ENCODE measurements at places on chromosomes 4 and X. TPM values are rescaled to one million over a fixed set of nuclear protein-coding genes. Genes with fewer than 3 reads are reported as not detected.

Gene GABRA4
- total RNA-seq, result 0.54 TPM

Gene SH3D19
- total RNA-seq, result 159 TPM

Gene WDFY3
- 52.9 TPM for total RNA-seq

Gene SPANXD
- not detected for total RNA-seq

Gene POF1B
- 134 TPM for total RNA-seq

Gene SLIT2
- 4.3 TPM for total RNA-seq

- no peak for DNase-seq
- H3K27ac ChIP-seq, result no peak overlapping the region
- H3K4me3 ChIP-seq, result no peak overlapping the region
- no peaks in the 10 kb centered on the region for H3K4me1 ChIP-seq
- no peaks in the 10 kb centered on the region for H3K27me3 ChIP-seq
These were observed 104.6 kb downstream of the NPFFR2 start for GRCh38 chr4:72136429-72136828.

DNA sequence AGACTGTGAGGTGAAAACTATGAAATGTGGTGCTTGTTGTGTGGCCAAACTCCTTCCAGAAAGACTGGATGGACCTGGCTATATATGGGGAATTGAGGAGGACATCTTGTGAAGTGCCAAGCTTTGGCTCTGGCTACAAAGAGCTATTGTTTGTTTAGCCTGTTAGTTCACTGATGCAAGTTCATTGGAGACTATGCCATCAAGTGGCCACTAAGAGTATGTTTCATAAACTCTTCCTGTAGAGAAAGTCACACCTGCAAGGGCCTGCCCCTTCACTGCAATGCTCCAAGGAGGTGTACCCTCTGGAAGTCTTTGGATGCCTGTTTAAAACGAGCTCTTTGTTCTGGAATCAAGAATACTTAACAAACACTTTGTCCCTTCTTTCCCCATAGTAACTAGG lies 382.0 kb downstream of the GABRG1 start:
- no peak for DNase-seq
- no peak overlapping the region for H3K4me3 ChIP-seq
- H3K4me1 ChIP-seq, result no peaks in the 10 kb centered on the region
- no peaks in the 10 kb centered on the region for H3K36me3 ChIP-seq

DNA sequence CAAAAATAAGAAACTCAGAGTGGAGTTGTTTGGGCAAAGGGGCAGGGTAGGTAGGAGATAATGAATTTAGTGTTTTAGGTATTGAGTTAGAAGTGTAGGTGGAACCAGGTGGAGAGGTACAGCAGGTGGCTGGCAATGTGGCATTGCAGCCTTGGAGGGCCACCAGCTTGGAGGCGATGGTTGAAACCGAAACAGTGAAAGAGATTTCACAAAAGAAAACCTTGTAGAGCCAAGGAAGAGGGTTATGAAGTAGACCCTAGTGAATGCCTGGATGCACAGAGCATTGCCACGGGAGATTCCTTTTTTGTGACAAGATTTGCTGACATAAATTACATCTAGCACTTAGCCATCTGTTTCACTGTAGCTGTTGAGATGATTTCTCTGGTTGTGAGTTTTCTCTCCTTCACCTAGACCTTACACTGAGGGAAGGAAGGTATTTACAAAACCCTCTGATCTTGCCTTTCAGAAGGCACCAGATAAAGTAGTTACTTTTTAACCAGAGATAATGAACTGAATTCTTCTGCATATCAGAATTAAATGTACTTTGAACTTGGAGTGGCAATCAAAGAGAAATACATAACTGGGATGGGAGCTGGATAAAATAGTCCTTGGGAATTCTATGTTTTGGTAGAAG lies 104.1 kb upstream of the CASK start:
- DNase-seq, result no peak
- H3K36me3 ChIP-seq, result no peaks in the 10 kb centered on the region
- no peaks in the 10 kb centered on the region for H3K4me1 ChIP-seq
- H3K4me3 ChIP-seq, result no peak overlapping the region
- H3K27ac ChIP-seq, result no peak overlapping the region

DNA sequence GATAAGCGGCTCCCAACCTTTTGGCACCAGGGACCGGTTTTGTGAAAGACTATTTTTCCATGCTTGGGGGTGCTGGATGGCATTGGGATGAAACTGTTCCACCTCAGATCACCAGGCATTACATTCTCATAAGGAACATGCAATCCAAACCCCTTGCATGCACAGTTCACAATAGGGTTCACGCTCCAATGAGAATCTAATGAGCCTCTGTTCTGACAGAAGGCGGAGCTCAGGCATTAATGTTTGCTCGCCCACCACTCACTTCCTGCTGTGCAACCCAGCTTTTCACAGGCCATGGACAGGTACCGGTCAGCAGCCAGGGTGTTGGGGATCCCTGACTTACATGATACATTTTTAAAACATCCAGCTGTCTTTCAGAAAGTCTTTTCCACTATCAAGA lies 187.3 kb downstream of the SLC39A8 start:
- no peak overlapping the region for H3K27ac ChIP-seq
- no peaks in the 10 kb centered on the region for H3K27me3 ChIP-seq
- H3K4me1 ChIP-seq, result no peaks in the 10 kb centered on the region
- H3K4me3 ChIP-seq, result no peak overlapping the region
- H3K36me3 ChIP-seq, result no peaks in the 10 kb centered on the region
- no peak for DNase-seq

DNA sequence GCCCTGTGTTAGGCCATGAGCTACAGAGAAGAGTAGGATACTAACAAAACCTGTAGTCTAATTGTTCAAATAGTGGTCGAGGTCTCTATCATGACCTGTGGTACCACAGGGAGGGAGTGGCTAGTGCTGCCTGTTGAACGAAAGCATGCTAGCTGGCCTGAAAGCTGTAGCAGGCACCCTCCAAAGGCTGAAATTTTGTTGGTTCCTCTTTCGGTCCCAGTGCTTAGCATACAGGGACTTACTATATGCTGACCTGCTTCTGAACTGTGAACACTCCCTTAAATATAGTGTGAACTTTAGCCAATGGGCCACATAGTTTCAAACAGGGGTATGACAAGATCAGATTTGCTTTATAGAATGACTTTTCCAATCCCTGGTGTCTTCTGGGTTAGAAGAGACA lies 113.4 kb downstream of the PJA1 start:
- H3K4me3 ChIP-seq, result no peak overlapping the region
- H3K36me3 ChIP-seq, result no peaks in the 10 kb centered on the region
- no peak for DNase-seq

DNA sequence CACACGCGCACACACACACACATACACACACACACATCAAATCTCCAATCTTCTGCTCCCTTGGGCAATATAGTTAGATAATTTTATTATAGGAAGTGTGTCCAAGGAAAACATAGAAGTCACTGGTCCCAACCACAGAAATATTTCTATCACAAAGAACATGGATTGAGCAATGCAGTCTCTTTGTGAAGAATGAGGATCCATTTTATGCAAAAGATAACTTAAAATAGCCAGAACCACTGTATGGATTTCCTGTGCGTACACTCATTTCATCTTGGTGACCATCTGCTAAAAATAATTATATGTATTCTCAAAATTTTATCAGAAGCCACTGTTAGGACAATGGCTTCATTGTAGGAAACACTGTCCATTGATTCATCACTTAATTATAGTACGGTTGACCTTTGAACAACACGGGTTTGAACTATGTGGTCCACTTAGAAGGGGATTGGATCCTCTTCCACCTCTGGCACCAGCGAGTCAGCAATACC lies 169.6 kb upstream of the MXRA5 start:
- H3K27me3 ChIP-seq, result no peaks in the 10 kb centered on the region
- no peak overlapping the region for H3K4me3 ChIP-seq
- no peak overlapping the region for H3K27ac ChIP-seq
- no peaks in the 10 kb centered on the region for H3K4me1 ChIP-seq

GRCh38 chr4:120622601-120623000 lies 299.9 kb downstream of the PRDM5 start:
- no peaks in the 10 kb centered on the region for H3K36me3 ChIP-seq
- no peak overlapping the region for H3K27ac ChIP-seq
- no peaks in the 10 kb centered on the region for H3K27me3 ChIP-seq
- H3K4me1 ChIP-seq, result no peaks in the 10 kb centered on the region
- no peak overlapping the region for H3K4me3 ChIP-seq

DNA sequence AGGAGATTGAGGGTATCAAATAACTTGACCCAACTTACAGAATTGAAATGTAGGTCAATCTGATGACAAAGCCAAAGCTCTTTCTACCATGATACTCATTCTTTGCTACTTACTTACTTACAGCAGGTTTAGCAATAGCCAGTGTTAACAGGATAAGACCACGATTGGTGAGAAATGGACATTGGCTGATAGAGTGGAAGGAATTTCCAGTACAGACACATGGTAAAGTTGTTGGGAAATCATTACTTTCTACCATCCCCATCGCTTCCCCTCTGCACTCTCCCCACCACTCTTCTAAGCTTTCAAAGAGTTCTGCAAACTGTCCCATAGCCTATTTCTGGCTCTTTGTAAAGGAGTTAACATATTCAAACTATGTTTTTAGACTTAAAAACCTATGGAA lies 119.7 kb downstream of the CHRNA9 start:
- H3K27ac ChIP-seq, result no peak overlapping the region
- DNase-seq, result no peak
- H3K27me3 ChIP-seq, result no peaks in the 10 kb centered on the region
- peaks cover 28% of the 10 kb centered on the region for H3K4me1 ChIP-seq
- H3K4me3 ChIP-seq, result no peak overlapping the region

DNA sequence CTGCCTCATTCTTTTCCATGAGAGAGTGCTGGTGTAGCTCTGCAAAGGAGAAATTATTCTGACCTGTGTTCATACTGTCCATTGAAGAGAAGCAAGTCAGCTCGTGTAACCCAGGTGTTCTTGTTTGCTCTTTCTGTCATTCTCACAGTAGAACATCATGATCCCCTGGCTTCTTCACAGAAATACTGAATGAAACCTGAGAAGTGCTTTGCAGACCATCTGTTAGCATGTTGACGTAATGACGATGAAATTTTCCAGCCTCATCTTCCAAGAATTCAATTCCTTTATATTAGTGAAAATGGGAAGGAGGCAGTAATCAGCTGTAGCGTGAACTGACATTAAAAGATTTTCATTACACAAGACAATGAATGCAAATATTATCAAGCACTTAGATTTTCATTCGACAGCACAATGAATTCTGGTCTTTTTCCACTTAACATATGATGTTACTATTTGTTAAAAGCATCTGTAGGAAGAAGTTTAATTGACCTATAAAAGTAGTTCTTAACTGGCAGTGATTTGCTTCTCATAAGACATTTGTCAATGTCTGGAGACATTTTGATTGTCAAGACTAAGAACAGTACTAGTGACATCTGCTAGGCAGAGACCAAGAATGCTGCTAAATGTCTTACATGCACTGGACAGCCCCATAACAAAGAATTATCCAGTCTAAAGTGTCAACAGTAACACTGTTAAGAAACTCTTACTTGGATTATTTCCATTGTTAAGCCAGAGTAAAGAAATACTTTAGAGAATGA lies 246.3 kb downstream of the BANK1 start:
- no peak overlapping the region for H3K4me3 ChIP-seq
- no peaks in the 10 kb centered on the region for H3K4me1 ChIP-seq
- DNase-seq, result no peak
- H3K27ac ChIP-seq, result no peak overlapping the region
- no peaks in the 10 kb centered on the region for H3K36me3 ChIP-seq

- H3K27me3 ChIP-seq, result no peaks in the 10 kb centered on the region
- no peaks in the 10 kb centered on the region for H3K4me1 ChIP-seq
- no peak overlapping the region for H3K27ac ChIP-seq
- H3K4me3 ChIP-seq, result no peak overlapping the region
- no peaks in the 10 kb centered on the region for H3K36me3 ChIP-seq
- no peak for DNase-seq
These were observed 103.5 kb downstream of the CLNK start for GRCh38 chr4:10581022-10581421.

- H3K27ac ChIP-seq, result peak overlapping the region; percentile 42
- DNase-seq, result no peak
These were observed 13.7 kb upstream of the DHX15 start for GRCh38 chr4:24598025-24598424.

DNA sequence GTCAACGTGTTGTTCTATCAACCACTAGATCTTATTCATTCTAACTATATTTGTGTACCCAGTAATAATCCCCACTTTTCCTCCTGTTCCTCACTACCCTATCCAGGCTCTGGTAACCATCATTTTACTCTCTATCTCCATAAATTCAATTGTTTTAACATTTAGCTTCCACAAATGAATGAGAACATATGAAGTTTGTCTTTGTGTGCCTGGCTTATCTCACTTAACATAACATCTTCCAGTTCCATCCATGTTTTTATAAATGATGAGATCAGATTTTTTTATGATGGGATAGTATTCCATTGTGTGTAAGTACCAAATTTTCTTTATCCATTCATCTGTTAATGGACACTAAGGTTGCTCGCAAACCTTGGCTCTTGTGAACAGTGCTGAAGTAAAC lies 59.9 kb upstream of the IBSP start:
- no peaks in the 10 kb centered on the region for H3K4me1 ChIP-seq
- H3K4me3 ChIP-seq, result no peak overlapping the region
- no peaks in the 10 kb centered on the region for H3K36me3 ChIP-seq
- DNase-seq, result no peak
- no peak overlapping the region for H3K27ac ChIP-seq

DNA sequence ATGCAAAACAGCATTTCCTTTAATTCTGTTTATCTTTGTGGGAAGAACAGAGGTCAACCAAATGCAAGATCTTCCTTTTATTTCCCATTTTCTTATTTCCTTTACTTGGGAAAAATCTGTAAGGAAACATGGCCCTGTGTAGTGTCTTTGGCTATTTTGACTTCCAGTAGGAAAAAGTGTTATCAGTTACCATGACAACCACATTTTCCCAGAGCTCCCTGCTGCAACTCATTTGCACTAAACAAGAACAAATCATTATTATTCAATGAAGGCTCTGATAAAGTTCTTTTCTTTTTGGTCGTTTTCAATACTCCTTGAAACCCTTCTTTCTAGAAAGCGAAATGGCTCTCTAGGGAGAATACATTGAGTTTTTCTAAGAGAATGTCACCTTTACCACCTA lies 117.2 kb upstream of the DDX53 start:
- no peaks in the 10 kb centered on the region for H3K4me1 ChIP-seq
- no peak overlapping the region for H3K4me3 ChIP-seq
- no peaks in the 10 kb centered on the region for H3K36me3 ChIP-seq
- H3K27me3 ChIP-seq, result no peaks in the 10 kb centered on the region
- DNase-seq, result no peak
- H3K27ac ChIP-seq, result no peak overlapping the region
